Activated CD4-positive, alpha-beta memory T cell treated with anti-CD3 and anti-CD28 coated beads for 36 hours (primary cell): ENCODE measurements at places on chromosomes 6 and 20. TPM values are rescaled to one million over a fixed set of nuclear protein-coding genes. Genes with fewer than 3 reads are reported as not detected.

Gene RRBP1
- total RNA-seq: 29.6 TPM

- peaks cover 19% of the 10 kb centered on the region for H3K4me1 ChIP-seq
- no peak overlapping the region for H3K4me3 ChIP-seq
- peak; percentile 41 for DNase-seq
Observed at GRCh38 chr6:7282097-7282906, 30.7 kb downstream of the SSR1 start.

DNA sequence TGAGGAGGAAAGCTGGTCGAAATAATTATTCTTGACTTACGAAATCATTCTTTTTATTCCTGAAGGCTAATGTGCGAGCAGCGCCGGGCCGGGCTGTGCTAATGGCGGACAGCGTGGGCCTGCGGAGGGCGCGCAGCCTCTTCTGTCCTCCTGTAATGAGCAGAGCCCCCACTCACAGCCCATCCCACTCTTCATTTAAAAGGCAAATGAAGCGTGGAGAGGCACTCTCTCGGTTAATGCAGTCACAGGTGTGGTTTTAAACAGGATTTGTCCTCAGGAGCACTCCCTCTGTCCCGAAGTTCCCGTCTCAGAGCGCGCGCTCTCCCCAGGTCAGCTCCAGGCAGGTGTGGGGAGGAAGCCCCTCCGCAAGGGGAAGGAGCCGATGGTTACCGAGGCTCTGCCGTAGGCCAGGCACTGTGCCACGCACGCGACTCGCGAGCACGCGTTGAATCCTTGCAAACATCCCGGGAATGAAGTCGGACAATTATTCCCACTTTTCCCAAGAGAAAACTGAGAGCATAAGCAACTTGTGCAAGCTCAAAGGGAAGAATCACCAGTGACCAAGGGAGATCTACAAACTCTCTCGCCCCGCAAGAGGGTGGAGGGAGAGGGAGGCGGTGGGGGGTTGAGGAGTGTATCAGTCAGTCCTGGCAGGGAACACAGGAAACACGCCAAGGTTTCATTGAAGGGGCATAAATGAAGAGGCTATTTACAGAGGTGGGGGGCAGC, 35.5 kb upstream of the ZFAND3 start:
- H3K4me1 ChIP-seq: peaks cover 16% of the 10 kb centered on the region
- DNase-seq: peak; percentile 23
- H3K27me3 ChIP-seq: peaks cover 32% of the 10 kb centered on the region
- no peak overlapping the region for H3K27ac ChIP-seq

Gene LBP
- total RNA-seq: not detected

- H3K4me1 ChIP-seq: peaks cover 26% of the 10 kb centered on the region
- peak; percentile 35 for DNase-seq
- H3K36me3 ChIP-seq: peaks cover 18% of the 10 kb centered on the region
- H3K4me3 ChIP-seq: peak overlapping the region; percentile 81
- no peaks in the 10 kb centered on the region for H3K27me3 ChIP-seq
Observed at GRCh38 chr20:652615-653109, 338 bp downstream of the SRXN1 start.

DNA sequence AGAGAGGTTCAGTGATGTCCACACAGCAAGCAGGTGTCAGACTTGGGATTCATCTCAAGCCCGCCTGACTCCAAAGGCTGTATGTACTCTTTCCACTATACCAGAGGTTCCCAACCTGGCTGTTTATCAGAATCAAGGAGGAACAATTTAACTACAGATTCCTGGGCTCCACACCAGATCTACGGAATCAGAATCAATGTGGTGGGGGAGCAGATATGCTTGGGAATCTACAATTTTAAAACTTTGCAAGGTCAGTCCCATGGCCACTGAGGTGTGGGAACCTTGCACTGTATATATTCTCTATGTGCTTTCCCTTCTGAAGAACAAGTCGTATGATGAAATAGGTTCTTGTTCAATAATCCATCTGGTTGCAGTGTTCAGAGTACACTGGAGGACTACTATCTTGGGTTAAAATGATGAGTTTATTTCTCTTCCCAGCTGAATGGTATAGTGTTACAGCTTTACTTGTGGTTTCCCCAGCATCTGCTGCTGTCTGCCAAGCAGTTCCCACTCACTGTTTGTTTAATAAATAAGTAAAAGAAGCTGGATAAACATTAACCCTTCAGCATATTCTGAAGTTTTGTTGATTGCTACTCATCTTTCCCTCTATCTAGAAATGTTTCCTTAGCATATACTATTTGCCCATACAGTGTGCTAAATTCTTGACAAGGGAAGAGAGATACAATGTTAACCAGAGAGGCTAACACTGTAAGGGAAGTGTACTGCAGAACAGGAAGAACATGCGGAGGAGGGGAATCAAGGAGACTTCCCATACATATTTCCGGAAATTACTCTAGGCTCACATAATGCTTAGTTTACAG, 9.9 kb downstream of the TTI1 start:
- peaks cover 27% of the 10 kb centered on the region for H3K36me3 ChIP-seq
- peaks cover 26% of the 10 kb centered on the region for H3K4me1 ChIP-seq
- H3K4me3 ChIP-seq: no peak overlapping the region
- no peaks in the 10 kb centered on the region for H3K27me3 ChIP-seq
- no peak overlapping the region for H3K27ac ChIP-seq

- H3K4me3 ChIP-seq: no peak overlapping the region
- DNase-seq: no peak
- no peaks in the 10 kb centered on the region for H3K36me3 ChIP-seq
- no peak overlapping the region for H3K27ac ChIP-seq
- H3K4me1 ChIP-seq: peaks cover 18% of the 10 kb centered on the region
- H3K27me3 ChIP-seq: peaks cover 52% of the 10 kb centered on the region
Observed at GRCh38 chr6:68636666-68637065, 1.6 kb downstream of the ADGRB3 start.

DNA sequence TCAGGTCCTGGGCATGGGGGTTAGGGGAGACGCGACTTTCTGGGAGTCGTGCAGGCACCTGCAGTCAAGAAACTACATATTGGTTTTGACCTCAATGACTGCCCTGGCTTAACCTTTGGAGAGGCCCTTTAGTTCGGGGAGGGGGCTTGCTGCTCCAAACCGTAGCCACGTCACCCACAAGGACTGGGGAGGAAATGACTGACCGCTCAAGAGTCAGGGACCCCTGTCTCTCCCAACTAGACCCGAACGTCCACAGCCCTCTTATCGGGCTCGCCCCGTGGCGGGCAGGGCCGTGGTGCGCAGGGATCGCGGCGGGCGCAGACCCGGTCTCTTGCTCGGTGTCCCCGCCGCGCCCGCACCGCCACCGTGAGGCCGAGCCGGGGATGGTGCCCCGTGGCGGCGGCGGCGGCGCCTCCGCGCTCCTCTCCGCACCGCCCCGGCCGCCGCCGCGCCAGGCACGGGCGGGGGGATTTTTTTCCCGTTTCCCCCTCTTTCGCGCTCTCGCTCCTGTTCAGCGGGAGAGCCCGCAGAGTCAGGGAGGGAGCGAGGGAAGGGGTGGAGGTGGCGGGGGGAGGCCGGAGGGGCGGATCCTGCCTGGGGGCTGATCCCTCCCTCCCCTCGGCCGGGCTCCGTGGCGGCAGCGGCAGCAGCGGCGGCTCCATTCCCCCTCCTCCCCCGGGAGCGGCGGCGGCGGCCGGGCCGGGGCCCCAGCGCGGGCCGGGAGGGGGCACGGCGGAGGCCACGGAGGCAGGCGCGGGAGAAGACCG, at the start of gene BRPF3:
BRPF3 (plus strand) TSS at position 632 of the 767 bp plus-strand sequence. CDS start 3,579 bp downstream, outside the sequence.
- peak within 1 kb of the TSS; percentile 82 for H3K4me3 ChIP-seq
- H3K36me3 ChIP-seq: peaks cover 9% of the 10 kb centered on the region
- H3K27ac ChIP-seq: peak within 1 kb of the TSS; percentile 90
- DNase-seq: peak; percentile 81
- H3K27me3 ChIP-seq: no peaks in the 10 kb centered on the region

- no peak overlapping the region for H3K4me3 ChIP-seq
- H3K27ac ChIP-seq: no peak overlapping the region
- no peaks in the 10 kb centered on the region for H3K36me3 ChIP-seq
- H3K27me3 ChIP-seq: no peaks in the 10 kb centered on the region
- H3K4me1 ChIP-seq: no peaks in the 10 kb centered on the region
- no peak for DNase-seq
Observed at GRCh38 chr6:6893701-6894100, 214.1 kb upstream of the RREB1 start.

DNA sequence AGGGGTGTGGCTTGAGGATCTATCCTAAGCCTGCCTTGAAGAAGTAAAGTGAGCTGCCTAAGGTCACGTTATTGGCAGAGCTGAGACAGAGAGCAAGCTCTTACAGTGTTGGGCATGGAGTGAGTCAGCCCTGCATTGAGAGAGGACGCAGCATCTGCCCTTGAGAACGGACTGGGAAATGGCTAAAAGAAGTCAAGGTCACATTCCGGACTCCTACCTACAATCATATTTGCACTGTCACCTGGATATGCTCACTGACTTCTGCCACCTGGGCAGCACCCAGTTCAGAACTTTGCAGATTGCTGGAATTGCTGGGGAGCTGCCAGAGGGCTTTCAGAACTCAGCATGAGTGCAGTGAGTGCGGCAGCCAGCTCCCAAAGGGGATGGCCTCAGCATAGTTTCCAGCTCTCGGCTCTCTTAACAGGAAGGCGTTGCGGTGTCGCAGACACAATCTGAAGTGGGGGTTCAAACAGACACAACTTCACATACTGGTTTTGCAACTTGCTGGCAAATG, 199.3 kb upstream of the SGK1 start:
- no peak for DNase-seq
- H3K36me3 ChIP-seq: no peaks in the 10 kb centered on the region
- H3K4me1 ChIP-seq: peaks cover 20% of the 10 kb centered on the region
- no peak overlapping the region for H3K4me3 ChIP-seq
- H3K27ac ChIP-seq: no peak overlapping the region

- peaks cover 2% of the 10 kb centered on the region for H3K27me3 ChIP-seq
- H3K4me3 ChIP-seq: no peak overlapping the region
- no peak for DNase-seq
Observed at GRCh38 chr20:43781215-43781614, 54.4 kb upstream of the GTSF1L start.

Gene FAM83B
- total RNA-seq: not detected

- no peaks in the 10 kb centered on the region for H3K4me1 ChIP-seq
- DNase-seq: no peak
- no peak overlapping the region for H3K4me3 ChIP-seq
- H3K27me3 ChIP-seq: no peaks in the 10 kb centered on the region
Observed at GRCh38 chr6:13287104-13287503, 41.2 kb downstream of the TBC1D7 start.

DNA sequence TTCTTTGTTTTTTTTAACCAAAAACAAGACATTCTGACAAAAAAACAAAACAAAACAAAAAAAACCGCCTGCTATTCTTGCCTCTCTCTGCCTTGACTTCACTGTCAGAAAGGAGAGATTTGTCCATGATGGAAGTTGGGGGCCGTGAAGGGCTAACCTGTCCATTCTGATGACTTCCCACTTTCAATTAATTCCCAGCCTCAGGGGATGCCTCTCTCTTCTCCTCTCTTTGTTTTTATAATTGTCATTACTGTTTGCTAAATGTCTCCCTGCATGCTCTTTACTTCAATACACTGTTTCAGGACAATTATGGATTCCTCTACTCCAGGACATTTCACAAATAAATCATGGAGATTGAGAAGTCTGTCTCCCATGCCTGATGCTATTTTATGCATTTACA, 130.5 kb upstream of the CNR1 start:
- no peaks in the 10 kb centered on the region for H3K36me3 ChIP-seq
- no peak overlapping the region for H3K27ac ChIP-seq
- H3K27me3 ChIP-seq: peaks cover 7% of the 10 kb centered on the region
- DNase-seq: no peak
- no peak overlapping the region for H3K4me3 ChIP-seq

DNA sequence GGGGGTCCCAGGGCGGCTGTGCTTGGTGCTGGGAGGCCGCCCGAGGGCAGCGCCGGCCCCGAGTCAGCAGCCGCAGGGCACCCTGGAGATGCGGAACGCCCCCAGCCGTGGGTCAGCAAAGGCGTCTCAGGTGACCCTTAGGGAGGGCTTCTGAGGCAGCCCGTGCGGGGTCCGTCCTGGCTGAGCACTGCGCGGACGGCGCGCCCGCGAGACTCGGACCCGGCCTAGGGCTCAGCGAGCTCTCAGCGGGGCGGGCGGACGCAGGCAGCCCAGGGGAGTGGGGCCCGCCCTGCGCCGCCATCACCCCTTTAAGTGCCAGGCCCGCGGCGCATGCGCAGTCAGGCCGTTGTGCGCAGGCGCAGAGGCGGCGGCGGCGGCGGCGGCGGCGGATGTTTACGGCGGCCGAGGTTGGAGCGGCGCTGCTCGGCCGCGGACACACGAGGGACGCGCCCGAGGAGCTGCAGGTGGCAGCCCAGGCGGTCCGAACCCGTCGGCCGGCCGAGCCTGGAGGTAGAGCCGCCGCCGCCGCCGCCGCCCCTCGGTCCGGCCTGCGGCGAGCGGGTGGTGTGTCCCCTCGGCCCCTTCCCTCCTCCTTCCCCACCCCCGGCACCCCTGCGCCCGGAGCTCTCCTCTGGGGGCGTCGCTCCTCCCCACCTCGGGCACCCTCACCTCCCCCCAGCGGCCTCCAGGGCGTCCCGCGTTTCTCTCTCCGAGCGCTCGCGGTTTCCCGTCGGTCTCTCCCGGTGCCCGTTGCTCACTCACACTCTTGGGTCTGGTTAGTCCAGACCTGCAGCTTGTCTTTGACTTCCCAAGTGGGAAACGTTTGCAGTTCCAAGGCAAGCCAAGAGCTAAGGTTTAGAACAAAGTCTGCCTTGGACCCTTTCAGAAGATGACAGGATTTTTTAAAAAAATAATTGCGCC, at the start of gene PCMTD2:
PCMTD2 (plus strand) TSS at position 388 of the 921 bp plus-strand sequence. CDS start 4,218 bp downstream, outside the sequence.
- peak within 1 kb of the TSS; percentile 82 for H3K27ac ChIP-seq
- H3K27me3 ChIP-seq: peaks cover 2% of the 10 kb centered on the region
- H3K4me3 ChIP-seq: peak within 1 kb of the TSS; percentile 85
- peaks cover 49% of the 10 kb centered on the region for H3K4me1 ChIP-seq
- H3K36me3 ChIP-seq: peaks cover 5% of the 10 kb centered on the region

Gene MUC22
- total RNA-seq: not detected

Gene DYNLT1
- total RNA-seq: 117 TPM

- no peaks in the 10 kb centered on the region for H3K36me3 ChIP-seq
- no peak for DNase-seq
- H3K27me3 ChIP-seq: peaks cover 5% of the 10 kb centered on the region
- no peak overlapping the region for H3K27ac ChIP-seq
- no peak overlapping the region for H3K4me3 ChIP-seq
- H3K4me1 ChIP-seq: no peaks in the 10 kb centered on the region
Observed at GRCh38 chr6:136035378-136036070, 184.0 kb downstream of the PDE7B start.

DNA sequence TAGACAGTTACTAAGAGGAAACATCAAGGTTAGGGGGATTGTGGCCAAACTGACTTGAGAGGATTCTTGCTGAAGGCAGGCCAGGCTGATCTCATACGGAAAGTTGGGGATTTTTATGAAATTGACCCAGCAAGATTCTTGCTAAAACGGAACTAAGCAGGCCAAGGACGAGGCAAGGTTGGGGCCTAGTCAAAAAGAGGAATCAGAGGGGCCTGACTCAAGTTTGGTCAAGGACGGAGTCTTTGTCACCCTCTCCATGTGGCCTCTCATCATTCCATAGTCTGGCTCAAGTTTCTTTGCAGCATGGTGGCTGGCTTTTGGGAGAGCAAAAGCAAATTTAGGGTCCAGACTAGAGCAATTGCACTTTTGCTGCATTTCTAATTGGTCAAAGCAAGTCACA, 7.9 kb upstream of the HECA start:
- peaks cover 63% of the 10 kb centered on the region for H3K4me1 ChIP-seq
- no peaks in the 10 kb centered on the region for H3K36me3 ChIP-seq
- peak; percentile 38 for DNase-seq
- H3K4me3 ChIP-seq: peak overlapping the region; percentile 12
- no peaks in the 10 kb centered on the region for H3K27me3 ChIP-seq
- H3K27ac ChIP-seq: peak overlapping the region; percentile 93
